ENCODE measurements at places on chromosomes 1 and 21.
A peak's percentile ranks its signal among the peaks of the same experiment; 100 is the strongest.

- DNase-seq = no peak
These were observed 115.9 kb downstream of the RHOU start for GRCh38 chr1:228851193-228851592.

- DNase-seq = no peak
These were observed 10.7 kb upstream of the MRPS14 start for GRCh38 chr1:175033953-175034352.

- no peak for DNase-seq
These were observed 24.2 kb upstream of the CTPS1 start for GRCh38 chr1:40955266-40955665.

DNA sequence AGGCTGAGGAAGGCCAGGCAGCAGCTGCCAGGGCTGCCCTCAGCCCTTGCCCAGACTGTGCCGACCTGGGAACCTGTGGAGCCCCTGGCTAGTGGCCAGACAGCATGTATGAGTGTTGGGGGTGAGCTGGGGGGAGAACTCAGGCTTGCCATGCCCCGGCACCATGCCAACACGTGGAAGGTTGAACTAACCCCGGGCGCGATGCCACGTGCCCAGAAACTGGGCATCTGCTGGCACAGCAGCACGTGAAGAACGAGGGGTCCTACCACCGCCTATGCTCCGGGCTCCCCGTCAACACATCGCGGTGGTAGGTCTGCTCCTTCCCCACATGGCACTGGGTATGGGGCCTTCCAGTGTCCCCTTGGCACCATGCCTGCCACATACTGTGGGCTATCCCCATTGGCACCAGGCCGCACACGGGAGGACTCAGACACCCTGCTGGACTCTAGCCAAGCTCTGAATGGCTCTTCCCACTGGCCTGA is 68.7 kb downstream of the CASZ1 start:
- peak; percentile 99 for DNase-seq

- no peak for DNase-seq
These were observed 2.9 kb upstream of the LRP8 start for GRCh38 chr1:53330819-53331218.

DNA sequence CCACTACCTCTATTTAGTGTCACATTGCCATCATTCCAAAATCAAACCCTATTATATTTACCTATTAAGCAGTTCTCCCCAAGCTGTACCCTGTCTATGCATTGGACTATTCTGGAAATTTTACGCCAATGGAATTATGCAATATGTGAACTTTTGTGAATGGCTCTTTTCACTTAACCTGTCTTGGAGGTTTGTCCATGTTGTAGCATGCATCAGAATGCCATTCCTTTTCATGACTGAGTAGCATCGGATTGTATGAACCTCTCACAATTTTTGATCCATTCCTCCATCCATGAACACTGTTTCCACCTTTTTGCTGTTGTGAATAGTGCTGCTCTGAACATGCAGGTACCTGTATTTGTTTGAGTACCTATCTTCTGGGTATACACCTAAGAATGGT is 33.7 kb downstream of the FAM163A start:
- DNase-seq = no peak

DNA sequence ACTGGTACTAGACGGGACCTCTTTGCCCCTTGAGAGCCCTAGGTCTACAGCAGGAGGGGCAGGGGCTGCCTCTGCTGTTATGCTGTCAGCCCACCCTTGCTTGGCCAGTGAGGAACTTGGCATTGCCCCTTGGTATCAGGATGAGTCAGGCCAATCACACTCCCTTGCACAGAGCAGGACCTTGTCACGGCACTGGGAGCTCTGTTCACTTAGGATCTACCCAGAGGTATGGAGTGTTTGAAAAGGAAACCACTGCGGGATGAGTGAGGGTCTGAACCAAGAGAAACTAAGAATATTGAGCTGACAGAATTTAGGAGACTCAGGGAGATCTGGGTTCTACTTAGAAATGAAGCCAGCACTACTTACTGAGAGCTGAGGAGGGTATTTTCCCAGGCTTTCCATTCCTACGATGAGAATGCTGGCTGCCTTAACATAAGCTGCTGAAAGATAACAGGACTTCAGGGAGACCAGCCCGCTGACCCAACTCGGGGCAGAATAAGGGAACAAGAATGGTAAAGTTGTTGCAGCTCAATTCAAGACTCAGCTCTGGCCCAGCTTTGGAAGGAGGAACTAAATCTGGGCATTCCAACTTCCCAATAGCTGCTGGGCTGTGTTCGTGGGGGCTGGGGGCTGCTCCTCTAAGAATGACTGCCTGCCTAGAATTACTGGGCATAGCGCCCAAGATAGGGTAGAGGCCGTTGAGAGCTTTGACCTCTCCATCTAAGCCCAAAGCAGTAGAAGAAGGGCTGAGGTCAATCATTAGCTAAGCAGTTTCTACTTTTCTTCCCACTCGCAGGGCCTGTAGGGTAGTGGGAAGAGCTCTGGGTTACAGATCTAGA is 1.5 kb downstream of the FABP3 start:
- no peak for DNase-seq

DNA sequence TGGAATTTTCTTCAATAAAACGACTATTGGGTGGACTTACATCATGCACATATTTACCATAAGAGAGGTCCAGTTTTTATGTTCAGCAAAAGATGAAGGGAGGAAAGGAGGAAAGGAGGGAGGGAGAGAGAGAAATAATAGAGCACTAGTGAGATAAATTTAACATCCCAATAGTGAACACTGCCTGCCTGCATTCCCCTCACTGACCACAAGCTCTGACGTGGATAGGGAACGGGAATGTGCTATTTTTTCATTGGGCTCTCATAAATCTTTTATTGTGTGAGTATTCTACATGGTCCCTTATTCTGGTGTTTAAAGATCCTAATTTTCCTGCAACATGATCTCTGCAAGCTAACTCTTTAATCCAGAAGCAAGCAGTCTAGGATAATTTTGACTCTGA is 82.1 kb downstream of the TTC3 start:
- no peak for DNase-seq

DNA sequence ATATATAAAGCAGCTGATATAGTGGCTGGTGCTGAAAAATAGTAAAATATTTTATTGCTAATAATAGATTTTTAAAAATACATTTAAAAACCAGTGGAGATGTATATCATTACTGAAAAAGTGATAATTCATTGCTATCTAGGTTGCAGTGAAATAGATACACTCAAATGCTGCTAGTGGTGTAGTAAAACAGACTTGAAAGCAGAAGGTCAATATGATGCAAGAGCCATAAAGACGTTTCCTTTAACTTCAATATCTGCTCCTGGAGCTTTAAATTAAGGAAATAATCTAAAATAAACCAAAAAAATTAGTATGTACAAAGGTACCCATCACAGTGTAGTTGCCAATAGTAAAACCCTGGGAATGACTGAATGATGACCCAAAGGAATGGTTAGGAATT is 26.2 kb downstream of the RHEX start:
- DNase-seq = no peak

DNA sequence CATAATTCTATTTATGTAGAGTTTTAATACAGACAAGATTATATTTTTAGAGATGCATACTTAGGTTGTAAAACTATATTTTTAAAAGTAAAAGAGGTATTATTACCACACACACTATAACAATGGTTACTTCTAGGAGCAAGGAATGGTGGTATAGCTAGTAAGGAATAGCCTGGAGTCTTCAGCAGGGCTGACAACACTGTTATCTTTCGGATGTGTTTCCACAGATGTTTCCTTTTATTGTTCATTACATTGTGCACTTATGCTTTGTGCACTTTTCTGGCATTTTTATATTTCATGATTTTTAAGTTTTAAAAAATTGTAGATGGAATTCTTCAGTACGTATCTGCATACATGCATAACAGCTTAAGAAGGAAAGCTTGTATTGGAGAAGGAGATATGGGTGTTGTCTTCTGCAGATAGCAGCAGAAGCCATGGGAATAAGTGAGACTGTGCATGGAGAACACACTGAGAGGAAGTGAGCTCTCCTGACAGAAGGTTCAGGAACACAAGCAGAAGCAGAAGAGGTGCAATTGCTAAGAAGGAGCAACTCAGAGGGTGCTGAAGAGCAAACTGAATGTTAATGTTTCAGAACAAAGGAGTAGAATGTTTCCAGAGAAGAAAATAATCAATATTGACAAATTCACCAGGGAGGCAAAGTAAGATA is 91.8 kb downstream of the UCHL5 start:
- DNase-seq = no peak

GRCh38 chr1:163761898-163762297 is 440.1 kb downstream of the NUF2 start:
- no peak for DNase-seq

GRCh38 chr1:178540646-178541045 is 27.7 kb downstream of the TEX35 start:
- no peak for DNase-seq

DNA sequence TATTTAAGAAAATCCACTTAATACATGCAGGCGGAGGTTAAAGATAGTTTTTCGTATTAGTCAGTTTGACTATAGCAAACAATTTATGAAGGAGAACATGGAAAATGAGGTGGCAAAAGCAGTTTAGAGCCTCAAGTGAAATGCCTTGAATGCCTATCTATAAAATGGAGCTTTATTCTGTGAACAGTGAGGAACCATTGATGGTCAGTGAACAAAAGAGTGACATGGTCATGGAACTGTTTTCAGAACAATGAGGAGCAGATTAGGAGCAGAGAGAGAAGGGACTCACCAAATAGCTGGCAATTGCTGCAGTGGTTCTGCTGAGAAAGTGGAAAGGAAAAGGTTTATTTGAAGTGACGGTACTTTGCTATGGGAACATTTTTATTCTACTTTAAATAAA is 299.8 kb downstream of the DUSP10 start:
- DNase-seq = no peak

- no peak for DNase-seq
These were observed 6.2 kb downstream of the KCNA3 start for GRCh38 chr1:110668549-110668948.

- DNase-seq = no peak
These were observed at the start of gene PCP4L1 for GRCh38 chr1:161258439-161259344. Gene PCP4L1 (plus strand): TSS chr1:161258745. CDS start chr1:161258975, 230 bp downstream.

GRCh38 chr21:26116456-26117011 is 54.0 kb downstream of the APP start:
- DNase-seq = no peak

GRCh38 chr1:80509965-80510522 is 1290.7 kb upstream of the ADGRL2 start:
- DNase-seq = no peak

DNA sequence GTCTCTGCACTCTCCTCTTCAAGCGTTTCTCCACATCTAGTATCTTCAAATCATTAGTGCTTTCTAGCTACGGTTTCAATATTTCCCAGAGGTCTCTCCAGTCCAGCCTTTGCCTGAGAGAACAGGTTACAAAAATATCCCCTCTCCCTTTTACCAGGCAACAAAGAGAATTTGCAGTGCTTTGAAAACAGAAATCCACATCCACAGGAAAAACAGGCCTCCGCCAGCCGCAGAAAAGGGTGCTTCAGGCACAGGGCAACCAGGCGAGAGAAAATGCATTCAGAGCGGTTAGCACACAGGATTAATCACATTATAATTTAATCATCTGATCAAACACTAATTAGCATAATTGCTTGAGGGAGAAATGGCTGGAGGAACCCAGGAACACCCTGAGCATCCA is 13.8 kb downstream of the DSCAM start:
- no peak for DNase-seq

DNA sequence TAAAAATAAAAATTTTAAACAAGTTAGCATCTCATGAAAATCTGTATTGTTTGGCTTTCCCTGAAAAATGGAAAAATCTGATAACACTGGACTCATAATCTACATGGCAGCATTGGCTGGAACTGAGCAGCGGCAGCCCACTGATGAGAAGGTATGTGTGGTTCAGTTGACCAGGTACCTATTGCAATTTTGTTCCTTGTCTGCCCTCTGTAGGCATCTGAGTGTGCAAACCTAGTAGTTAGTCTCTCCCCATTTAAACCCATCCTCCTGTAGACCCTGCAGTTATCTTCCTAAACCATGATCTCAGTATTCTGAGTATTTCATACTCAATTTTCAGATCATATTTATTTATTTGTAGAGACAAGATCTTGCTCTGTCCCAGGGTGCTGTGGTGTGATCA is 59.4 kb upstream of the SERBP1 start:
- no peak for DNase-seq

GRCh38 chr1:52296345-52296744 is 69.7 kb downstream of the CC2D1B start:
- peak; percentile 10 for DNase-seq

DNA sequence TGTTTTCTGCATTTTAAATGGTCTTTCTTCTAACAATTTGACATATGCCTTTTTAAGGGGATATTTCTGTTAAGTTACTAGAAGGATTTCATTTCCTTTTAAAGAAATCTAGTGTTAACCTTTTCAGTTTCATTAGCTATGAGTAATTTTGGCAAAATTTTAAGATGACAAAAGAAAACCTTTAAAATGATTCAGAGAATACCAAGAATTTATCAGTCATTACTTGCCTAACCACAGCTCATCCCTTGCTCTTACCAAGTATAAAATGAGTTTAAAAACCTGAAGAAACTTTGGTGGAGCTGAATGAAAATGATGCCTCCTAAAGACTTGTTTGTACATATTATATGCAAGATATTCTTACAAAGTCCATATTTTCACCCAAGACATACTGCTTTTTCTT is 101.7 kb downstream of the NEK7 start:
- no peak for DNase-seq

GRCh38 chr1:23577056-23578004 is 18.0 kb upstream of the ID3 start:
- DNase-seq = no peak

All from NCI-H1092 (cell line).